ENCODE measurements at places on chromosomes 1 and 21.

DNA sequence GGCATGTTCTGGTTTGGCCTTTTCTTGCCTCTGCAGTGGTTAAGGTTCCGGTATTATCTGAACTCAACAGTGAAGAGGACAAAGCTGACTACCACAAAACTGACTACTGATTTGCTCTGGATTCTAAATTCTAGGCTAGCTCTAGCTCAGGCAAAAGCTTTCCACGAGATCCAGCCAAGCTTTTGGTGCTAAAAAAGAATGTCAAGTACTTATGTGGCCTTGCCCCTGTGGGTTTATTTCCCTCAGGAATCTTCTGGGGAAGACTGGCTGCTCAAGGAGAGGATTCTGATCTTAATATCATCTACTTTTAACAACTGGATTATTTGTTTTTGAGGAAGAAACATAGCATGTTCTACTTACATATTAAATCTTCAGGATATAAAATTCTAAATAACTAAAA, 26.1 kb upstream of the MTMR11 start:
- DNase-seq = no peak

DNA sequence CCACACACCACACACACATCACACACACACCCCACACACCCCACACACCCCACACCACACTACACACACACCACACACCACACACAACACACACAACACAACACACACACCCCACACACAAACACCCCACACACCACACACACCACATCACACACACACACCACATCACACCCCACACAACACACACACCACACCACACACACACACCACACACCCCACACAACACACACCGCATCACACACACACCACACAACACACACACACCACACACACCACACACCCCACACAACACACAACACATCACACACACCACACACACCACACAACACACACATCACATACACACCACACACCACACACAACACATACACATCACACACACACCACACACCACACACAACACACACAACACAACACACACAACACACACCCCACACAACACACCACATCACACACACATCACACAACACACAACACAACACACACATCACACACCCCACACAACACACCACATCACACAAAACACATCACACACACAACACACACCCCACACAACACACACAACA, 2.4 kb downstream of the LYPD8 start:
- no peak for DNase-seq

DNA sequence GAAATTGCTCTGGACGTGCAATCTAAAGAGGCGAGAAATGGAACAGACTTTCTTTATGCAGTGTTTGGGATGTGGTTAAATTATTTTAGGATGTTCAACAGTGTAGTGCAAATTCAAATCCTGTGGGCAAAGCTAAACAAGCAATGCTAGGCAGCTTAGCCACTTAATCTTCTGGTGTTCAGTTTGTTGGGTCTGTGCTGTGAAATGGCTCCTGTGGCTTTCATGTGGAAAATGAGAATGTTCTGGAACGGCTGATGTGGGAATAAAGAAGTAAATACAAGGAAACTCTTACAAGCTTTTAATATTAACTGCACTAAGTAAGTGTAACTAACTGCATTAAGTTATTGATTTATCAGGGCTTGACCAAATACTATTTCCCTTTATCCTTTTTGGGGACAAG, 766.6 kb downstream of the ADGRL2 start:
- DNase-seq = no peak

DNA sequence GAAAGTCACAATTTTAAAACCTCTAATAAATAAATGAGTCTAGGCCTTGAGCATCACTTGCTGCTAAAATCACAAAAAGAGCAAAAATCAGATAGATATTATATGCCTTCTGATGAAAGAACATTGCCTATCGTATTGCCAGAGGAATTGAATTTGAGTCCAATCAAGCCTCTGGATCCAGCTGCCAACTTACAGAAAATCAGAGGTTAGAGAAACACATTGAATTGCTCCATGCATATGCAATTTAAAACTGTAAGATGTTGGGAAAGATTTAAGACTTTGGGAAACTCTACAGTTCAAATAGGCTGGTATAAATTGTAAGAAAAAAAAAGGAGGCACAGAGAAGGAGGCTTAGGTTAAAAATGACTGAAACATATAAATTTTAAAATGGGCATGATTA, 93.5 kb downstream of the TM2D1 start:
- no peak for DNase-seq

DNA sequence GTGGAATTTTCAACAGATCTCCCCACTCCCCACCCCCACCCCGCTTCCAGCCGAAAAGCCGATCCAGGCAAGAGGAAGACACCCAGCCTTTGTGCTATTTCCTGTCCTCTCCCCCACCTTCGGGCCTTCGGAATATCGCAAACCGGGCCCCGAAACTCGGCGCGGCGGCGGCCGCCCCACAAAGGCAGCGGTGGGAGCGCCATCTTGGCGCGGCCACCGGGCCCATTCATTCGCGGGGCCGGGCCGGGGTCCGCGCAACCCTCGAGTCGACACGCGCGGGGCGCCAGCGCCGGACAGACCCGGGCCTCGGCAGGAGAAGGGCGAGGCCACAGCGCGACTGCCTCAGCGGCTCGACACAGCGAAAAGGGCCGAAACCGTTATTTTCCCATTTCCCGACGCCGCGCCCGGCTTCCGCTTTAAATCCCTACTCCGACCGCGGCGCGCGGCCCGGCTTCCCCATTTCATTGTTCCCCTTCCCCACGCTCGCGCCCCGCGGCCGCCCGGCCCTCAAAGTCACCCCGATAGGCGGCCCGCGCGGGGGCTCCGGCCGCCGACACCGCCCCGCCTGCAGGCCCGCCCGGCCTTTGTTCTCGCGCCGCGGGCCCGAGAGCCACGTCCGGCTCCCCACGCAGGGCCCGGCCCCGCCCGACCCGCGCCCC, 911 bp downstream of the GNB1 start:
- peak; percentile 44 for DNase-seq

GRCh38 chr1:25186161-25187007, 45.9 kb downstream of the SYF2 start:
- DNase-seq = no peak

DNA sequence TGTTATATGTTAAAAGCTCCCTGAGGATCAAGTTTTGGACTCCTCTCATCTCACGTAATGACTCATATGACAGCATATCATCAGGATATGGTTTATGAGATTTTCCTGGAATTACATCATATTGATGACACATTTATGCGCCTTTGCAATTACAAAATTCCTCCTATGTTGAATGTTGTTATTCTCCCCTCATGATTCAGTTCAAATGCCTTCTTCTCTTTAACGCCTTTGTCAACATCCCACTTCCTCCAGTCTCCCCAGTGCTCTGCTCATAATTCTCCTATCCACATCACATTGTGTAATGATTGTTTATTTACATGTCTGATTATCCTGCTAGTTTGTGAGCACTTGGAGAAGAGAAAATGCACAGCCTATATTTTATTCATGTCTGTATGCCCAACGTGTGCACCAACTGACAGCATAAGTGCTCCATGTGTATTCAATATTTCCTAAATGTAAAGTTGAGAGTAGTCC, 80.9 kb upstream of the BACH1 start:
- peak; percentile 81 for DNase-seq

GRCh38 chr1:47208374-47208850, 18.6 kb upstream of the PDZK1IP1 start:
- no peak for DNase-seq

DNA sequence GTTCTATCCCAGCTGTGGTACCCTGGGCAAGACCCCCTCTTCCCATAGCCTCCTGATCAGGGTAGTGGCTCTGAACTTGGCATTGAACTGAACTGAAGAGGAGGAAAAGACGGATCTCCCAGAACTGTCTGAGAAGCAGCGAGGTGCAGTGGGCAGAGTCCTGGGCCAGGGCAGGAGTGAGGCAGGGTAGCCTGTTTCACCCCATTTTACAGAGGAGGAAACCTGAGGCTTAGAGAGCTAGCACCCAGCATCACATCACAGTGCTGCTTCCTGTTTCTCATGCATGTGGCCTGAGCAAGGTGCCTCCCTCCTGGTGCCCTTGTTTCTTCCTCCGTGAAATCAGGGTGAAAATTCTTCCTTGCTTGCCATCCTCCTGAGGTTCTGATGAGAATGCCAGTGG, 17.1 kb downstream of the ZNF362 start:
- DNase-seq = no peak

- DNase-seq = no peak
Measured at GRCh38 chr1:110888641-110889040, 15.7 kb downstream of the CD53 start.

- peak; percentile 33 for DNase-seq
Measured at GRCh38 chr1:100713626-100714025, 5.9 kb upstream of the VCAM1 start.

DNA sequence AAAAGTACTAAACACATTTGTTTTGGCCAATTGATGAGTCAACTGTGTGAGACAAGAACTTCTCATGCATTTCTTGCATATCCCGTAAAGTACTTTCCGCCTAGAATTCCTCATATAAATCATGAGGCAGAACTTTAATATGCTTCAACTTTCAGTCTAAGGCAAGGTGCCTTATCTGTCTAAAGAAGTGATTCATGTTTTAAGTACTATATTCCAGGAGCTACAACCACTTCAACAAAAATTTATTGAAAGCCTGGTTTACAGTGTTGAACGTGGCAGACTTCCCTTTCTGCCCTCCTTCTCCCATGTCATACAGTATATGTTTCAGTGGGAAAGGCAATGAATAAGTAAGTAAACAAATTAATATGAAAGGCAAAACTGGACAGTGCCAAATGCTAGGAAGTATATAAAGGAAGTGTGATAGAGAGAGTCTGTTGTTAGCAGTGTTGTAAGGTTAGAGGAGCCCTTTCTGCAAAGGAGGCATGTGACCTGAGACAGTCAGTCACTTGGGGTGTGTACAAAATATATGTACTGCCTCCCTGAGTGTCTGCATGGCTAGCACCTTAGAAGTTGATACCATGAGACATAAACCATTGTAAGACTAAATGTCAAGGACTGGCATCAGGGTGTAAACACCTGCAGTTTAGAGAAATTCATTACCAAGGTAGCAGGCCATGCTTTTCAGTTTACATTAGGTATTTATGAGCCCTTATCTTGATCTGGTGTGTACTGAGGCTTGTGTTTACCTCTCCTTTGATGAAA, 362.2 kb downstream of the SRGAP2C start:
- no peak for DNase-seq

DNA sequence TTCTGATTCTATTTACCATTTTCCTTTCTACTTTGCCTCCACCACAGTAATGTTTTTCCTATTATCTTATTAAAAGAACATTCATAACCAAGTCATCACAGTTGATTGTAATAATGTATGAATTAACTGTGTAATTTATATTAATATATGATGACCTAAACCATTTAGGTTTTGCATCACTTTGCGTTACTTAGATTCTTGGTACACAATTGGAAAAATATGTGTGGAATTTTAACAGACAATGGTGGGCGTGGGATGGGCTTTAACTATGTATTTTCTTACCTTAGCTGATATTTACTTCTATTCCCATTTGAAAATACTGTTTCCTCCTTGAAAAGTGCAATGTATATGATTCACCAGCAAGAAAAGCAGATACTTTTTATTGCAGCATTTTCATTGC, 3.6 kb downstream of the KRTAP21-3 start:
- DNase-seq = no peak

- DNase-seq = no peak
Measured at GRCh38 chr21:19031953-19032352, 628.4 kb upstream of the TMPRSS15 start.

DNA sequence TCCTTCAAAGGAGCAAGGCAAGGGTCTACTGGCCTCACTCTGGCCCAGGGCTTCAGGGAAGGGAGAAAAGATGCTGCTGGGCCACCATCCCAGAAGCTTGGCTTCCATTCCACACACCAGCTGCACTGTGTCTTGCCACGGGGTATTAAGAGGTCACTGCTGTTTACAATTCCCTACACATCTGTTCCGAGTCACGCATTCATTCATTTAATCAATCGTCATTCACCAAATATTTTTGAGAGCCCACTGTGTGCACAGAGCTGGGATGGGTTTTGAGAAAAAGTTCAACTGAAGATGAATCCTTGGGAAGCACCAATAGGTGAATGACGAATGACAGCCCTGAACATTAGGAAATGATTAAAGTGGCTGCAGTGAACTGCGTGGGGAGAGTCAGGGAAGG, 101.7 kb downstream of the NAV1 start:
- DNase-seq = no peak

DNA sequence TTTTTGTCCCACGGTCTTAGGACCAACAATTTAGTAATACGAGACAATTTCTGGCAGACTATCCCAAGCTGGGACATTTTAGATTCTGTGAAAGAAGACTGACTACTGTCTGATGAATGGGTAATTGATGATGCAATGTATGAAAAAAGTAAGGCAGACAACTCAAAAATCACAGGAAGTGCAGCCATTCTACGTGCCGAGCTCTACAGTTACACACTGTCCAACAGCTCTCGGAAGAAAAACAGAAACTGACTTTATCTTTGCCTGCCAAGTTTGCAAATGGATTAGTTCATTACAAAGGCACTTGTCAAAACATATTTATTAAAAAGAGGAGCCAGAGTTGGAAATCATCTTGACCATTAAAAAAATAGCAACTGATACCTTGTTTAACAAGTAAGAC, 31.3 kb downstream of the ZBTB8B start:
- no peak for DNase-seq

DNA sequence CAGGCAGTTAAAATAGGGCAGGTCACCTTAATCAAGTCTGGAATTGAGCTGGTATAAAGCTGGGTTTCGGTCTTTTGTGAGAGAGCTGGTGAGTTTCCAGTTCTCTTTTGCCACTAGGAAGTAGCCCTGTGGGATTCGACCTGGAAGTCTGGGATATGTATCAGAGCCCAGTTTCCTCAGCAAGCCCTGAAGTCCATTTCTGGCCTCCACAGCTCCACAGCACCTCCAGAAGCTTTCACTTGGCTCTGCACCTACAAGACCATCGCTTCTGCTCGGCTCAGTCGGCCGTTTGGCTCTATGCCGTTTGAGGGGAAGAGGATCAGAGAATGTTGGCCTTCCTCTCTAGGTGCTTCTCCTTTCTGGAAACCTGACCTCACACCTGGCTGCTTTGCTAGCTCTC, 148.0 kb downstream of the GALNT2 start:
- DNase-seq = peak; percentile 40

DNA sequence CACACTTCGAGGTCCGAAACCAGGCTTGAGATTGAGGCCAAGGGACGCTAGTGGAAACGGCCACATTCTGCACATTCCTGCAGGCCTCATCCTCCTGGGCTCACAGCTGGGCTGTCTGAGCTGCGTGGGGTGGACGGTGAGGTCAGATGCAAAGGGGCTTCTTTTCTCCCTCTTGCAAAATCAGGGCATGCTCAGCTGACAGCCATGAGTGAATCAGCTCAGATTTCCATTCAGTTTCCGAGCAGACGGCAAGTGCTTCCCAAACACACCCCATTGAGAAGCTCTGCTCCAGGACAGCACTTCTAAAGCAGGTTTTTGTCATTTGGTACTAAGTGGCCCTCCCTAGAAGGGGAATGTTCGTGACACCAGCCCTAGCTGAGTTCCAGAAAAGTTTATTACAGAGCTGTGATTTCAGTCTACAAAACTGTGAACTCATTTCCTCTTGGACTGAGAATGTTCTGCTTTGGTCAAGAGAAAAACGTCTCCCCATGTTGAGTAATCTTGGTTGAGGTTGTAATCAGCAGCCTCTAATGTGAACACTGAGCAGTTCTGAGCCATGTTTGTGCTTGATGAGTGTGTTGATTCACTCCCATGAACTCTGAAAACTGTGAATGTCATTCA, 10.0 kb downstream of the PDPN start:
- DNase-seq = no peak

Data from kidney capillary endothelial cell (primary cell).